ENCODE measurements at places on chromosomes 6 and 20. TPM values are rescaled to one million over a fixed set of nuclear protein-coding genes. Genes with fewer than 3 reads are reported as not detected.

DNA sequence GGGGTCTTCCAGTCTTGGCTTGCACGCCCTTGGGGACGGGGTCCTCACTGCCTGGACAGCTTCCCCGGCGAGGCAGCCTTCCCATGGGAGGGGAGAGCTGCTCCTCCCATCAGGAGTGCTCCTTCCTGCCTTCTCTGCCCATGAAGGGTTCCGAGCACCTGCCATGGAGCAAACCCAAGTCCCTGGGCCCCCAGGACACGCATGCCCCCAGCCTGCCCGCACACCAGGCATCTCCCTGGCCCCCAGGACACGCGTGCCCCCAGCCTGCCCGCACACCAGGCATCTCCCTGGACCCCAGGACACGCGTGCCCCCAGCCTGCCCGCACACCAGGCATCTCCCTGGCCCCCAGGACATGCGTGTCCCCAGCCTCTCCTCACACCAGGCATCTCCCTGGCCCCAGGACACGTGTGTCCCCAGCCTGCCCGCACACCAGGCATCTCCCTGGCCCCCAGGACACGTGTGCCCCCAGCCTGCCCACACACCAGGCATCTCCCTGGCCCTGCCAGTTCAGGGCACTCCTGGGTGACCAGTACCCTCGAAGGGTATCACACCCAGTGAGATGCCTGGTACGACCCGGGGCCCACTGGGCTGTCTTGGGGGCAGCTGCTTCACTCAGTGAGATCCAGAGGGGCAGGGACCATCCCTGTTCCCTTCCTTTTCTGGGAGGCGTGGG is 21.7 kb downstream of the COL20A1 start:
- DNase-seq, result no peak

Gene CRISP3
- 4.3 TPM for total RNA-seq

DNA sequence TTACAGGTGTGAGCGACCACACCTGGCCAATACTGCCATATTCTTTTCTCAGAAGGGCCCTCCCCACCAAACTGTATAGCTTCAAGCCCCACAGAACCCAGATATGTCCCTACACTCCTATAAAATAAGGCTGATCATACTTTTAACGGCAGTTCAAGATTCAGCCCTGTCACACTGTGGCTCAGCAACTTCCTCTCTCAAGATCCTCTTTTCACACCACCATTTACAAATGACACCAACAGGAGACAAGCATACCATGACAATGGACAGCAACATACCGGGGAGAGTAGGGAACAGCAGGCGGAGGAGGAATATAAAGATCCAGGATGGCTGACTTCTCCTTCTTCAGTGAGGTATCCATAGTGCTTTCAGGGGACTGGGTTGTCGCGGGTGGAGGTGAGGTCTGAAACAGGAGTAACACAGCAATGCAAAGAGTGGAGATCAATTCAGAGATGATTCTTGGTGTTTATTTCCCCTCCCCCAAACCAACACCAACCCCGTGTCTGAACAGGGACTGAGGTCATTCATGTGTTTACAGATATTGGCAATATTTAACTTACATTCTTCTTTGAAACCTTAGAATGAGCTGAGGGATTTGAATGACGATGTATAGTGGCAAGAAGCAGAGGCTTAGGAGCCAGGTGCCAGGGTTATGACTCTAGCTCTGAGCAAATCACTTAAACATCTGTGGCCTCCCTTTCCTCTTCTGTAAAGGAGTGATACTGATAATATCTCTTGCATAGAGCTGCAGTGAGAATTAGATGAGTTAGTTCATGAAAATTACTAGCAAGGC is 57.6 kb upstream of the IPCEF1 start:
- DNase-seq, result no peak

DNA sequence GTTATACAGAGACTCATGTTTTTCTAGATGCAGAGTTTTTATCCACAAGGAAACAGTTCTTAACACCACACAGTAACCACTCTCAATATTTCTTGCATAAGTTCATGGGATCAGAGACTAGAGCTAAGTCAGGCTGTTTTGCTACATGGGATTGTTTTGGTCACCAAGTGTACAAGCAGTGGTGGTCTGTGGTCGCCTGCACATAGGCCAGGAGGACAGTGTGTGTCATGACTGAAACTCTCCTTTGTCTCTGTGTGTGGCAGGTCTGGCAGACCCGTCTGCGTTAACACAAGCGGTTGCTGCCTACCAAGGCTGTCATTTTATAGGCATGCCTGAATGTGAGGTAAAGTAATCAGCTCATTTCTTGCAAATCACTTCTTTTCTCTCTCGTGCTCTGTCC is 18.9 kb downstream of the WRNIP1 start:
- DNase-seq, result no peak

DNA sequence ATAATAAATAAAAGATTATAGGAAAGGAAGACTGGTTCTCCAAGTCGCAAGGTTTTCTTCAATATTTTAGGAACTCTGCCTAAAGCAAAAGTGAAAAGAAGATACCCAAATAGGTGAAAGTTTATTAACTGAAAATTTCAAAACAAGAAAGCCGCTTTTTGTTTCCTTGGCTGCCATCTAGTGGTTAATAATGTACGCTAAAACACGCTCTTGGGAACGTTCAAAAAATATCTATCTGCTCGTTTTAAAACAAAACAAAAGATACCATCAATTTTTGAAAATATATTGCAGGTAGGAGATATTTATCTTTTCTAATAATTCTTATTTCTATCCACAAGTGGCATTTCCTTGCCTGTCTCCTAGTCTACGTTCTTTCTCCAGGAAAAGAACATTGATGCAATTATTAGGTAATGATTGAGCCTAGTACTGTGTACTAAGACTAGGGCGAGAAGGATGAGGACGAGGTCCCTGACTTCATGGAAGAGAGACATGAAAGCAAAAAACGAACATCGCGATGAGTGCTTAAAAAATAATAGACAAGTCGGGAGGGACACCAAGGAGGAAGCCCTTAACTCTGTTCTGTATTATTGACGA is 97.2 kb downstream of the SPTLC3 start:
- no peak for DNase-seq
